ENCODE measurements at places on chromosomes 1 and 21. TPM values are rescaled to one million over a fixed set of nuclear protein-coding genes. Genes with fewer than 3 reads are reported as not detected.

Gene TFF2
- total RNA-seq = not detected

Gene DHDDS
- total RNA-seq = 27.9 TPM

Gene PROX1
- total RNA-seq = 80.6 TPM

Gene CD52
- total RNA-seq = 2.4 TPM

Gene HSPB7
- 4,061 TPM for total RNA-seq

Gene OR4F16
- total RNA-seq = not detected

Gene KRTAP13-2
- total RNA-seq = not detected

Gene ZMYM1
- total RNA-seq = 7.8 TPM

Gene IL6R
- 10.5 TPM for total RNA-seq

Gene PCP4
- 5.4 TPM for total RNA-seq

Gene C1orf35
- total RNA-seq = 7.1 TPM

Gene PDXK
- 88.4 TPM for total RNA-seq

Gene VSIG8
- not detected for total RNA-seq

Gene TNNI3K
- total RNA-seq = 89.7 TPM

Gene SOD1
- 421 TPM for total RNA-seq

Gene BGLAP
- 0.30 TPM for total RNA-seq

Gene PEAR1
- total RNA-seq = 7.1 TPM

Gene FYB2
- 5.7 TPM for total RNA-seq

Gene RPRD2
- 22.9 TPM for total RNA-seq

Gene NHLH1
- not detected for total RNA-seq

Gene IFNLR1
- 2.0 TPM for total RNA-seq

Gene GBP7
- total RNA-seq = 0.11 TPM

Gene GBP6
- total RNA-seq = 0.08 TPM

Gene RABIF
- total RNA-seq = 5.4 TPM

Gene ACOT11
- 64.8 TPM for total RNA-seq

Gene DCST1
- total RNA-seq = not detected

Gene PDC
- total RNA-seq = not detected

Gene KRTAP10-9
- not detected for total RNA-seq

Gene NUDT4B
- total RNA-seq = not detected

Data from left ventricle myocardium inferior (tissue), 1 donor.